ENCODE measurements at places on chromosomes 2 and 18. TPM values are rescaled to one million over a fixed set of nuclear protein-coding genes. Genes with fewer than 3 reads are reported as not detected.
A peak's percentile ranks its signal among the peaks of the same experiment; 100 is the strongest.

The SKOR2 gene
- total RNA-seq: not detected

The SGO2 gene
- 58.4 TPM for total RNA-seq

DNA sequence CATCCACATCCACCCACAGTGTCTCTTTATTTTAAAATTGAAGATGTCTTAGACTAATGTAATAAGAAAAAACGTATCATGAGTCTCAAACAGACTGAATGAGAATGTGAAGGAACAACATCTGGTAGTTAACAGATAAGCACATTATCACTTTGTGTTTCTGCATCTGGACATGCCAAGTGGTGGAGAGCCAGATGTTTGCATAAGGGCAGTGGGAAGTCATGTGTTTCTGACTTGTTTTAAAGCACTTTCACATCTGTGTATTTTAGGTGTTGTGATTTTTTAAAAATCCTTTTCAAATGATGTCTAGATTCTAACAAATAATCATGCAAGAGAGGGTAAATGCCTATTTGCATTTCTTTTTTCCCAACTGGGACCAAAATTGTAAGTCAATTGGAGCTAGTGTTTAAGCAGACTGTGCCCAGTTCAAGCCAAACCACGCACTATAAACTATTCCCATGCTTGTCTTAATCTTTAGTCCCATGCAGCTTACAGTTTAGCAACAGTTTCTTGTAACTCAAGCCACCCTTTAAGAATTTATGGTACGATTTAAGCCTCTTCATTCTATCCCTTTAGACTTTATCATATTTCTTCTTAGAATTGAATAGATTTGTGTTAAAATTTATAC is 272.7 kb upstream of the DOK6 start:
- H3K4me3 ChIP-seq: no peak overlapping the region
- H3K27me3 ChIP-seq: no peaks in the 10 kb centered on the region
- no peak for DNase-seq

The NYAP2 gene
- not detected for total RNA-seq

GRCh38 chr18:48132797-48133655 is 202.6 kb upstream of the SMAD2 start:
- no peak for DNase-seq
- H3K27me3 ChIP-seq: peaks cover 43% of the 10 kb centered on the region
- peaks cover 7% of the 10 kb centered on the region for H3K4me1 ChIP-seq
- no peak overlapping the region for H3K27ac ChIP-seq
- H3K36me3 ChIP-seq: no peaks in the 10 kb centered on the region

GRCh38 chr2:238692562-238692961 is 155.3 kb upstream of the TWIST2 start:
- H3K4me1 ChIP-seq: no peaks in the 10 kb centered on the region
- no peaks in the 10 kb centered on the region for H3K36me3 ChIP-seq
- peaks cover 7% of the 10 kb centered on the region for H3K27me3 ChIP-seq
- no peak overlapping the region for H3K27ac ChIP-seq
- H3K4me3 ChIP-seq: no peak overlapping the region

DNA sequence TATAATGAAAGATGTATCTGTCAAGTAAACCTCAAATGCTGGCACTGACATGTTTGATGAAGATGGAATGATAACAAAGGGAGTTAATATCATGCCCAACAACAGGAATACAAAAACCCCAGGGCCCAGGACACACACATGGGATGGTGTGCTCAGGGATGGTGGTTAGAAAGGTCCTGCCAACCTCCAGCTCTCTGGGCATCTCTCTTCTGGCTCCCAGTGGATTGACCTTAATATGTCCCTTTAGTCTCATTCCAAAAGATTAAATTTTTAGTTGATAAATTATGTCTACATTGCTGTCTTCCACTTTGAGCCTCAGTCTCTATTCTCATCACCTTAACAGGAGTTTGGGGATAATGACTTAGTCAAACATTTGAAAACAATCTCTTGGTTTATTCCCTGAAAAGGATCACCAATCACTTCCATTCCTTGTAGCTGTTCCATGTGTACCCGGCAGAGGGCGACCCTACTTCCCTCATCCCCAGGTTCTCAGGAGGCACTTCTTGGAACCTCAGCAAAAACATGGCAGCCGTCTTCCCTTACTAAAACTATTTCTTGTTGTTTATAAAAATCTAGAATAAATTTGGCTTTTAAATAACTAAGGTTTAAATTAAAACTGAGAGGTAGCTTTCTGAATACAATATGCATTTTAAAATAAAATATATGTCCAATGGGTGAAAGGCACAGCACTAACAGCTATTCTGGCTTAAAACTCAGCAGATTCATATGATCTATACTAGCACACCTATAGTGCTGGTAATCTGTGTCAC is 29.6 kb downstream of the MCEE start:
- no peaks in the 10 kb centered on the region for H3K36me3 ChIP-seq
- DNase-seq: peak; percentile 64
- H3K4me3 ChIP-seq: no peak overlapping the region
- peaks cover 5% of the 10 kb centered on the region for H3K27me3 ChIP-seq
- H3K27ac ChIP-seq: no peak overlapping the region
- H3K4me1 ChIP-seq: no peaks in the 10 kb centered on the region

GRCh38 chr2:18505703-18506341 is 54.6 kb downstream of the RDH14 start:
- no peak overlapping the region for H3K27ac ChIP-seq
- no peak overlapping the region for H3K4me3 ChIP-seq
- H3K4me1 ChIP-seq: no peaks in the 10 kb centered on the region
- no peak for DNase-seq
- H3K36me3 ChIP-seq: no peaks in the 10 kb centered on the region

GRCh38 chr18:48676346-48676745 is 137.5 kb downstream of the CTIF start:
- no peak overlapping the region for H3K27ac ChIP-seq
- no peak overlapping the region for H3K4me3 ChIP-seq
- no peaks in the 10 kb centered on the region for H3K27me3 ChIP-seq
- peaks cover 4% of the 10 kb centered on the region for H3K36me3 ChIP-seq
- H3K4me1 ChIP-seq: peaks cover 2% of the 10 kb centered on the region

The HOXD13 gene
- total RNA-seq: not detected

The DYNC2LI1 gene
- 6.3 TPM for total RNA-seq

DNA sequence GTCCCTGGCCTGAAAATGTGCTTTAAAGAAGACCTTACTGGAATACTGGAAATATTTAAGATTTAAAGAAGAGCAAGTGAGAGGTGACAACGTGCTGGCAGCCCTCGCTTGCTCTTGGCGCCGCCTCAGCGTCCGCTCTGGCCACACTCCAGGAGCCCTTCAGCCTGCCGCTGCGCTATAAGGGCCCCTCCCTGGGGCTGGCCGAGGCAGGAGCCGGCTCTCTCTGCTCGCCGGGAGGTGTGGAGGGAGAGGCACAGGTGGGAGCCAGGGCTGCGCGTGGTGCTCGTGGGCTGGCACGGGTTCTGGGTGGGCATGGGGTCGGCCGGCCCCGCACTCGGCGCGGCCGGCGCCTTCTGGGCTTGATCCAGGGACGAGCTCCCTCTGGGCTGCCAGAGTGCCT is 2.9 kb upstream of the COQ10B start:
- H3K4me3 ChIP-seq: no peak overlapping the region
- no peaks in the 10 kb centered on the region for H3K27me3 ChIP-seq
- no peaks in the 10 kb centered on the region for H3K36me3 ChIP-seq
- no peak overlapping the region for H3K27ac ChIP-seq

The CCDC74A gene
- 10.2 TPM for total RNA-seq

DNA sequence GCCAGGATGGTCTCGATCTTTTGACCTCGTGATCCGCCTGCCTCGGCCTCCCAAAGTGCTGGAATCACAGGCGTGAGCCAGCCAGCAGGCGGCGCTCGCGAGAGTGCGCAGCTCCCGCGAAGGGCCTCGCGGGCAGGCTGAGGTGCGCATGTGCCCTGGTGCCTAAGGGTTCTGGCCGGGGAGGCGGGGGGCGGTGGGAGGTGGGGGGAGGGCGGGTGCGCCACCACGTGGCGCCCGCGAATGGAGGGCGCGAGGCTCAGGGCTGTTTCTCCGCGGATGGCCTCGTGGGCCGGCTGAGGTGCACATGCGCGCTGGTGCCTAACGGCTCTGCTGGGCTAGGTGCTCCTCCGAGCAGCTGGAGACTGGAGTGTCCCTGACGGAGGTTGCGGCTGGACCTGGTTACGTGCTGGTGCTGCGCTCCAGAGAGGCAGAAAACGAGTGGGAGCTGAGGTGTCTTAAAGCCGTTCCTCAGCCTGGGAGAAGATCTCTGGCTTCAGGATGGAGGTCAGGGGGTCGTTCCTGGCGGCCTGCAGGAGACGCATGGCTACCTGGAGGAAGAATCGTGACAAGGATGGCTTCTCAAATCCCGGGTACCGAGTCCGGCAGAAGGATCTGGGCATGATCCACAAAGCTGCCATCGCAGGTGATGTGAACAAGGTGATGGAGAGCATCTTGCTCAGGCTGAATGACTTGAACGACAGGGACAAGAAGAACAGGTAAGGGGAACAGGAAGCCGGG is at the start of gene ANKRD62:
TSS of gene ANKRD62 (plus strand) at position 324 of the 738 bp plus-strand sequence. CDS start at position 499, 175 bp downstream.
- no peak for DNase-seq
- H3K36me3 ChIP-seq: no peaks in the 10 kb centered on the region
- H3K4me3 ChIP-seq: no peak within 1 kb of the TSS
- no peak within 1 kb of the TSS for H3K27ac ChIP-seq
- peaks cover 7% of the 10 kb centered on the region for H3K27me3 ChIP-seq

DNA sequence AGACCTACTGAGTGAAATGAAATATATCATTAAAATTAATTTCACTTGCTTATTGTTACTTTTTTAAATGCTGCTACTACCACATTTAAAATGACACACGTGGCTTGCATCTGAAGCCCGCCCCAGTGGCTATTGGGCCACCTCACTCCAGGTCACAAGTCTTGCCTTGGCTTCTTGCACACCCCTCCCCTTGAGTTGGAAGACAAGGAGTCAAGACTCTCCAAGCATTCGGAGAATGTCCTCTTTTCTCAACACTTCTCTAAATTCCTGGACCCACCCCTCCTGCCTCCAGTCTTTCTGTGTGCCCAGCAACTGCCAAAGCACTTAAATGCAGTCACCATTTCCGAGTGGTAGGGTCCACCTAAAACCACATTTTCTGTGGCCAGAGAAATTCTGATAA is 73.4 kb downstream of the ZBTB7C start:
- H3K27me3 ChIP-seq: peaks cover 10% of the 10 kb centered on the region
- DNase-seq: no peak

- H3K4me3 ChIP-seq: no peak overlapping the region
- peaks cover 90% of the 10 kb centered on the region for H3K36me3 ChIP-seq
- H3K27ac ChIP-seq: peak overlapping the region; percentile 49
These were observed 16.5 kb downstream of the SCLY start for GRCh38 chr2:238077292-238077691.

DNA sequence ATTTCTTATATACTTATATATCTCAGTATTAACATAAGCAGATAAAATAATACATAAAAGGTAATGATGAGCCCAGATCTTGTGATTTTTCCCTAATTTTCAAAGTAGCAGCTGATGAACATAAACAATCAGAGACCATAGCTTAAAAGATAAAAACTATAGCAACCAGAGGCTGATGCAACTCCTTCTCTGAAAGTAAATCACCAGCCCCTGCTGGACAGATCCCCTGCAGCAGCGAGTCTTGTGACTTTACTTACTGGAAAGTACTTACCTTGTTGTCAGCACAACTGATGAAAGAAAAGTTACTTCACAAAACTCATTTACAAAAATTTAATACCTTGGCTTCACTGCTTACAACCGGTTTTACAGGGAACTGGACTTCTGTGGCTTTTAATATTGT is 67.3 kb downstream of the GORASP2 start:
- H3K4me3 ChIP-seq: no peak overlapping the region
- H3K27ac ChIP-seq: no peak overlapping the region
- no peaks in the 10 kb centered on the region for H3K27me3 ChIP-seq

DNA sequence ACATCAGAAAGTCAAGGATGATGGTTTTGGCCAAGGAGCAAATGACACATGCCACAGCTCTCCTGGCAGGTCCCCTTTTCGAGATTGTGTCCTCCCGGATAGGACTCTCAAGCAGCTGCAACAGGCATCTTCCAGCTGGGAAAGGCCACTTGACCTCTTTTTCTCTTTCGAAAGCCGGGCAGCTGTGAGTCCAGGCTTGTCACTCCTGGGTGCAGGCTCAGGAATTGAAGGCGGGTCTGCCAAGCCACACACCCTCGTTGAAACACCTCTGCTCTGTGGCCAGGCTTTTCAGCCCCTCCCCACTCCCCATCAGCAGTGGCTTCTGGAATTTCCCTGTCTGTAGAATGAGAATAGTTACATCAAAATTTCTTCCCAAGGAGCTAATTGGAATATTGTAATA is 98.0 kb downstream of the CCDC138 start:
- H3K27me3 ChIP-seq: no peaks in the 10 kb centered on the region
- H3K4me3 ChIP-seq: no peak overlapping the region
- DNase-seq: no peak
- peaks cover 4% of the 10 kb centered on the region for H3K36me3 ChIP-seq

- DNase-seq: no peak
- no peaks in the 10 kb centered on the region for H3K4me1 ChIP-seq
- H3K27me3 ChIP-seq: no peaks in the 10 kb centered on the region
- no peaks in the 10 kb centered on the region for H3K36me3 ChIP-seq
These were observed 63.7 kb upstream of the TANC1 start for GRCh38 chr2:158904627-158905177.

All from activated CD8-positive, alpha-beta T cell treated with anti-CD3 and anti-CD28 coated beads for 36 hours (primary cell).